ENCODE measurements at places on chromosomes 2 and 18.
A peak's percentile ranks its signal among the peaks of the same experiment; 100 is the strongest.

- no peak for DNase-seq
Observed at GRCh38 chr2:170928036-170928823, 823 bp upstream of the GORASP2 start.

DNA sequence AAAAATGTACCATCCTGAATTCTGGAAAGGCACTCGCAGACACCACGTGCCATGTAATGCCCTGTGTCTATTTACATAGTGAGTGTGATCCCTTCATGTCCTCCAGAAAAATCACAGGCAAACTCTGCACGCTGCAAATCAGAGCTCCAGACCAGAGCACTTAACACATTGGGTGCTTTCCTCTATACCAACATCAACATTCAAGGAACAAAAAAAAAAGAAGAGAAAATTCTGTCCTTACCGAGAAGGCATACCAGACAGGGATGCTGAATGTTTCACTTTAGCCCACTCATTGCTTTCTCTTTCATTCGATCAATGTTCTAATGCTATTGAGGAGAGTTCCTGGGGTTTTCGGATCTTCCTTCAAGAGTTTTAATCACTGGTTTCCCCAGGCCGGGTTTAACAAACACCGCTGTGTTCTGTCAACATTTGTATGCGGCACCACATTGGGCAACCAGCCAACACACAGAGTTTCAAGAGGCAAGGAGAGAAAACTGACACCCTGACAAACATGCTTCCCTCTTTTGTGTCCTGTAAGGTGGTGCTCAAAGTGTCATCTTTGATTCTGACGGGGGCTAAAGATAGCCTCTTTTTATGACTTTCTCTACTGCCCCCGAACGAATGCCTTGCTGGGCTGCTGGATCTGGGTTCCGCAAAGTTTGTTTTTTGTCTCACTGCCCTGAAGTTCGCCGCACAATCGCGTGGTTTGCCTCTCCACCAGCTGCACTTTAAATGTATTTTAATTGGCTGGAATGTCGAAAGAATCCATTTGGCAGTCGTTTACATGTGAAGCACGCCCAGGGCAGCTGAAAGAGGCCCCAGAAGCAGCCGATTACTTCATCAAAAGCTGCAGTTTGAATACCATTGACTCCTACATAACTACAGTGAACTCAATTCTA, 106.4 kb upstream of the NCKAP5 start:
- DNase-seq, result no peak

DNA sequence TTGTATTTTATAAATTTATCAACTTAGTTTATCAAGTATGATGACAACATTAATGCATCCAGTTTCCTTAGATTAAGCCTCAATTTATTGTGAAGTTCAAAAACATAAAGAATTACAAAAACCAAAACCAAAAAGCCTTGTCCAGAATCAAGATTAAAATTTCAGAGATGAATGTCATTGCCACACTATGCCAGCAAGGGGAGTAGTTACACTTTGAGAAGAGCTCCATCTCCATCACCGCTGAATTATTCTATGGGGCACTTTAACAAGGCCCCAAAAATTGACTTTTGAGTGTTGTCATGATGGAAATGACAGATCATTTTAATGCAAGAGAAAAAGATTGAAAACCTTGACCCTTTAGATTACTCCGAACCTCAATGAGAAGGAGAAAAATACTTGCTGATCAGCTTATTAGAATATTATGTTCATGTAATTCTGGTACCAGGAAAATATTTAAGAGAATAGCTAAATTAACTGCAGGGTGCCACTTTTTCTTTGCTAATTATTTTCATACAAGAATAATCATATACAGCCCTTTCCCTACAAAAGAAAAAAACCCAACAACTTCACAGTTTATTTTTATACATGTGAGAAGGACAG, 152.5 kb upstream of the AQP4 start:
- no peak for DNase-seq

DNA sequence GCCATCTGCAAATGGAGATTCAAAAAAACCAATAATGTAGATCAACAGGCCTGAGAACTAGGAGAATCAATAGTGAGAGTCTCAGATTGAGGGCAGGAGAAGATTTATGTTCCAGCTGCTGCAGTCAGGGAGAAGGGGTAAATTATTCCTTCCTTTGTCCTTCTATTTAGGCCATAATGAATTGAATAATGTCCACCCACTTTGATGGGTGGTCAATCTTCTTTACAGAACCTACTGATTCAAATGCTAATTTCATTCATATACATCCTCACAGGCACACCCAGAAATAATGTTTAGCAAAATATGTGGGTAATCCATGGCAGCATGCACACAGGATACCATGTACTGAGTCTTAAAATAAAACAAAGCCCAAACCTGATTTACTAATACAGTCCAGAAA, 695.3 kb upstream of the REG3G start:
- DNase-seq, result no peak

DNA sequence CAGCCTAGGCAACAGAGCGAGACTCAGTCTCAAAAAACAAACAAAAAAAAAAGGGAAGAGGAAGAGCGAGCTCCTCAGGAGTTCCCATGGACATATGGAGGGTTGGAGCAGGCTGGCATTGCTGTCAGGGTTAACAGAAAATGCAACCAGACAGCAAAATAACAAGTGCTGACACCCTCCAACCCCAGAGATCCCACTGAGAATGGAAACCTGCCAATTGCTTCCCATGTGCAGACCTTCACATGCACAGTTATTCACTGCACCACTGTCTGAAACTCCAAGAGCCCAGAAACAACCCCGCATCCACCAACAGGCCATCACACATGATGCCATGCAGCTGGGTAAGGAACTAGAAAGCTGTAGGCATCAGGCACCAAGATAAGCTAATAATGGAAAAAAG, 43.5 kb downstream of the TFCP2L1 start:
- no peak for DNase-seq

DNA sequence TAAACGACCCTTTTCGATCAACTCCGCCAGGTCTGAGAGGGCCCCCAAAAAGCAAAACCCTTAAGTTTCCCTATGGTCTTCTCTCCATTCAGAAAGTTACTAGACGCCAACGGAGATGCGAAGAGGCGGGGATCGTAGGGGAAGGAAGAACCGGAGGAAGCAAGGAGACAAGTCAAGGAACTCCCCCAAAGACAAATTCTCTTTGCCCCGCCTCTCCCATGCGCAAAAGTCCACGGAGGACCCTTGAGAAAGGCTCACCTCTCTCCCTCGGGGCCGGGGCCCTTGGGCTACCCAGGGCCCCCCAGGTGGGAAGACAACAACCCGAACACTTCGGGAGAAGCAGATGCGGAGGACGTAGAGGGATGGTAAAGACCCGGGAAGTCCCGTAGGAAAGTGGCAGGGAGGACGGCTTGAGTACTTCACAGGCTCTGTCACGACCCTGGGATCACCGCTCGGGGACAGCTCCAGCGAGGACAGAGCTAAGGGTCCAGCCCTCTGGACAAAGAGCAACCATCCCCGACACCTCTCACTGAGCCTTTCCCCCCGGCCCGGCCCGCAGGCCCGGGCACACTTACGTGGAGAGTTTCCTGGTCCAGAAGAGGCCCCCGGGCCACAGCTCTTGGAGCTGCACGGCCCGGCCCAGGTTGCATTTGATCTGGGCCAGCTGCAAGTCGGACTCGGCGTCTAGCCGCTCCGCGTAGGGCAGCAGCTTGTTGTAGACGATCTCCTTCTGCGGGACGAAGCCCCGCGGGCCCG, 647 bp downstream of the PSME4 start:
- peak; percentile 31 for DNase-seq
